Amniotic epithelial cell (primary cell): ENCODE measurements at places on chromosomes 12 and 14.

DNA sequence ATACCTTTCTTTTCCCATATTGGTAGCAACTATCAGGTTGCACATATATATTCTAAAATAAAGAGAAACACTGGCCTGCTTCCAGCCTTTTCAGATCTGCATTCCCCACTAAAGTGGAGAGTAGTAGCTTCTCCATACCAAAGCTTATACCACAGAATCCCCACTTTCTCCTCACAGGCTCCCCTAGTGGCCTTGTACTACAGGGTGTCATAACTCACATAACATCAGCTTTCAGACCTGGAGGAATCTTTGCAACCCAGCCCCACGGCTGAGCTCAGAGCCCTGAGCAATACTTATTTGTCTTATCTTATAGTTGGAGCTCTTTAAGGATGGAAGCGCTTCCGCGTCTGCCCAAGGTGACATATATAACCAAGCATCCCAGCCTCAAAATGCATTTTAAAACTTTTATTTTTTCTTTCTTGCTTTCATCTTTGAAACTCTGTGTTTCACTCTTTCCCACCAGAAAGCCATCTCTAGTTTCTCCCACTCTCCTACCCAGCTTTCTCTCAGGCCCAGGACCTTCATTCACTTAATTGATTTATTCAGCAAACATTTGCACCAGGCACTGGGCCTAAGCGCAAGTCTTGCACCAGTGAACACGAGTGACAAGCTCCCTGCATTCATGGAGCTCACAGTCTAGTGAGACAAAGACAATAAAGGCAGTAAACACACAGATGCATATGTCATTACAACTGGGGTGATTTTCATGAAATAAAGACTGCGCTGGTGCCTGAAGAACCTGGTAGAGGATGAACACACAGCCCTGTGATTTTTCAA, 254.7 kb downstream of the IPO8 start:
- peak; percentile 25 for DNase-seq

DNA sequence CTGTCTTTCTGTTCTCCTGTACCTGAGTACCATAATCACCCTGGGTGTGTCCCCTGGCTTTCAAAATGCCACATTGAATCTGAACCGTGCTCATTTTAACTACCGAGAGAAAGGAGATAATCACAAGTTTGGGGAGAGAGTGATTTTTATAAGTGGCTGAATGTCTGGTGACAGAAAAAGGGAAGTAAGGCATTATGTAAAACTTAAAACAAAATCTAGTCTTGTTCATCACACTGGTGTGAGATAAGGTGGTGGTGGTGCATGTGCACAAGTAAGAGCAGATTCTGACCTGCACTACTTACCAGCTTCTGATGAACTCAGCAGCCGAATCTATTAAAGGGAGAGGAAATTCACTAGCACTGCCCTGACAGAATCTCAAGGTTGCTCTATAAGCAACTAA, 56.3 kb downstream of the SPPL3 start:
- DNase-seq: no peak

DNA sequence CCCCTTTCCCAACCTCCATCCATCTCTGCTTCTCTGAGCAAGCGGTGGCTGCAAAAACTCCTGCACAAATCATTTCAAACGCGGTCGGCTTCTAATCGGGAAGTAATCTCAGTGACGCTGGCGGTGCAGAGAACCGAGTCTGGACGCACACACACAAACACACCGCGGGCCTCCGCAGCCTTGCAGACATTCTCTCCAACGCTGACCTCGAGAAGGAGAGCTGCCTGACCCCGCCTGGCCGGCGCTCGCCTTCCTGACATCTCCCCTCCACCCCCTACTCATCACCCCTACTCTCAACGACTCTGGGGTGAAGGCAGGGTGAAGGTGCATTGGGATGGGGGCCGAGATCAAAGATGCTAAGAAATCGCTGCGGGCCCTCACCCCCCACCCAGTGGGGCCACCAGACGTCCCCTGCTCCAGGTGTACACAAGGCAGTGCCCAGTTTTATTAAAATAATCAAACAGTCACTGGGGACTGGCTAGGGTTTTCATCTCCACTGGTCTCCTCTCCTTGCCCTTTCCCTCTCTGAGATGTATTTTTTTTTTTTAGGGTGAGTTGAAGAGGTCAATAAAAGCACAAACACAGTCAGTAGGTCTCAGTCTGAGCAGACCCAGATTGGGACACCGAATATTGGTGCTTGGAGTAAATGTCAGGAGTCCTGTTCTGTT, 506 bp upstream of the TBX5 start:
- DNase-seq: no peak

DNA sequence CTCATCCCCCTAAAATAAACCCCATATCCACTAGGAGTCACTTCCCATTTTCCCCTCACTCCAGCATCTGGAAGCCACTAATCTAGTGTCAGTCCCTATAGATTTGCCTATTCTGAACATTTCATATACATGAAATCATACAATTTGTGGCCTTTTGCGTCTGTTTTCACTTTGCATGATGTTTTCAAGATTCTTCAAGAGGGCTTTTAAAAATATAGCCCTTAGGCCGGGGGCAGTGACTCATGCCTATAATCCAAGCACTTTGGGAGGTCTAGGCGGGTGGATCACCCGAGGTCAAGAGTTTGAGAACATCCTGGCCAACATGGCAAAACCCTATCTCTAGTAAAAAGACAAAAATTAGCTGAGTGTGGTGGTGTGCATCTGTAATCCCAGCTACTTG, 104.7 kb downstream of the VEZT start:
- DNase-seq: peak; percentile 74

- peak; percentile 7 for DNase-seq
Measured at GRCh38 chr12:60123557-60123956, 527.7 kb downstream of the SLC16A7 start.

GRCh38 chr14:59827401-59827800, 43.2 kb downstream of the RTN1 start:
- DNase-seq: no peak
